CD4-positive, alpha-beta T cell treated with Interleukin-4 for 4 hours (primary cell): ENCODE measurements at places on chromosomes 7 and 10.

- no peak for DNase-seq
Measured at GRCh38 chr7:93159490-93159889, 11.3 kb upstream of the SAMD9L start.

DNA sequence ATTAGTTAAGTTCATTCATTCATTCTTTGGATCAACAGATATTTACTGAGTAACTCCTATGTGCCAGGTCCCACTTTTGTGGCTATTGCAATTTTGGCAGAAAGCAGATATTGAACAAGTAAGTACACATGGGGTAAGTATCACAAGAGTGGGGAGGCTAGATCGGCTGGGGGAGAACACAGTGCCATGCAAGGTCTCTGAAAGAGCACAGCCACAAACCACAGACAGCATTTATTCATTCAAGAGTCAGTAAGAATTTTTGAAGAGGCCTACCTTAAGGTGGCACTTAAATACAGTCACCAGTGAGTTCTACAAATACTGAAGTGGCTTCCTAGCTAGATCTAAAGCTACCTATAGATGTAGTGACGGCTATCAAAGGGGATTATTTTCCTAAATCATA, 304.2 kb downstream of the RNLS start:
- DNase-seq: no peak

- no peak for DNase-seq
Measured at GRCh38 chr7:101612885-101613515, 16.1 kb downstream of the MYL10 start.

DNA sequence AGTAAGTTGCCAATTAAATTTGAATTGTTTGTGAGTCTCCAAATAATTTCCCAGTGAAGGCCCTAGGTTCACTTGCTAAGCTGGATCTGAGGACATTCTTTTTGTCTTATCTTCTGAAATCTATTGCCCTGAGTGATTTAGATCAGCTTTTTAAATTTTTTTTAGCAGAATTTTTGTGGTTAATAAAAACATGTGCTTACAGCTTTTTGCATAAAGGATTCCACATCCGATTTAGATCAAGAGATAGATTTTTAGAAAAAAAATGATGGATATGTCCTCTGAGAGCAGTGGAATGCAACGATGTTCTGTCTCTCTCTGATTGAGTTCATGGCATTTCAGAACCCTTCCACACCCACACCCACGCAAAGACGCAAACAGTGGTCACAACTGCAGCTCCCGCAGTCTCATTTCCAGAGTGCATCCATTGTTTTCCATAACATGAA, 358.8 kb downstream of the SUGCT start:
- DNase-seq: no peak

DNA sequence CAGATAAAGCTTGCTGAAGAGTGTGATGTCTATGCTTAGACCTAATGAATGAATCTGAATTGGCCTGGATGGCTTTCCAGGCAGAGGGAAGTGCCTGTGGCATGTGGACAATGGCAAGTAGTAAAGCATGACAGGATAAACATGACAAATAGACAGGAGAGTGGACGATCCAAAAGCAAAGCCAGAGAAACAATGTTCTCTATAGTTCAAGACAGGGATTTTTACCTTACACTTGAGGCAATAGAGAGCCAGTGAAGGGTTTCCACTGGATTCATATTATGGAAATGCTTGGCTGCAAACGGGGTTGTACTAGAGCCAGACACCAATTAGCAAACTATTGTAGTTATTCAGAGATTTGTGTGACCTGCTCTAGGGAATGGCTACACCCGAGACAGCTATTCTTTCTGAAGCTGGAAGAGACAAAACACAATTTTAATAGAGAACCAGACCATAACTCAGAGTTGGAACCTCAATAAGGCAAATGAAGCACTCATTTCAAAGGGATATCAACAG, 2.3 kb downstream of the AGMO start:
- no peak for DNase-seq

- peak; percentile 21 for DNase-seq
Measured at GRCh38 chr10:5089865-5090264, 4.3 kb upstream of the AKR1C3 start.
